ENCODE measurements at places on chromosomes 2 and 18. TPM values are rescaled to one million over a fixed set of nuclear protein-coding genes. Genes with fewer than 3 reads are reported as not detected.

Gene GAREM1
- total RNA-seq: not detected

- H3K27ac ChIP-seq: no peak overlapping the region
- no peak overlapping the region for H3K4me3 ChIP-seq
- H3K27me3 ChIP-seq: no peaks in the 10 kb centered on the region
These were observed 64.8 kb upstream of the PID1 start for GRCh38 chr2:229335877-229336346.

DNA sequence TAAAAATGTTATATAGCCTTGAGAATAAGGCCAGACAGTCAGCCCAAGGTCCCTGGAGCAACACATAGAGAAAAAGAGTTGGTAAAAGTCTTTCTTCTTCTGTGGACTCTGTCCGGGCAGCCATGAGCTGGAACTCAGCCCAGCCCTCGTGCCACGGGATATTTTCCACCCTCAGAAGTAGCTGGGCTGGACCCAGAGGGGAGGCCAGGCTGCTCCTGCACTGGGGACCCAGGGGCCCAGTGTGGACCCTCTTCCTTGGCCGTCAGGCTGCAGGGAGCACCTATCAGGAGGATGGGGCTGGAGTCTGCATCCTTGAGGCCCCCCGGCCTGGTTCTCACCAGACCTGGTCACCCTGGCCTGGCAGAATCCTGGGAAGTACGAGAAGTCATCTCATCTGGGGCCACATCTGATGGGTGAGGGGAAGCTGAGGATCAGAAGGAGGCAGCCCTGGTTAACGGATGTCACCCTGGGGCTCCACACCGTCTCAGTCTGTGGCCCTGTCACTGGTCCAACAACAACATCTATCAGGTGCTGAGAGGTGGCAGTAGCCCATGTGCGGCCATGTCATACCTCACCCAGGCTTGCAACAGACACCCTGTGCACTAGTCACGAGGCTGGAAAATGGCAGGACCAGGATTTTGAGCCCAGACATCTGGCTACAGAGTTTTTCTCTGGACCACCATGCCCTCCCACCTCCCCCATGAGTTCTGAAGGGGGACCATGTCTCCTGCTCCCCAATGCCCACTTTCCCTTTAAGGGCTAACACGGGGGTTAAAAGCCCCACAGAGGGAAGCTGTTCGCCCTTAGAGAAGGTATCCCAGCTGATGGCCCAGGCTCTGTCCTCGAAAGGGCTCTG, 33.0 kb downstream of the SDC1 start:
- H3K27me3 ChIP-seq: no peaks in the 10 kb centered on the region
- H3K4me3 ChIP-seq: no peak overlapping the region

Gene FMNL2
- total RNA-seq: 14.3 TPM

- H3K4me3 ChIP-seq: no peak overlapping the region
- no peak for DNase-seq
- H3K27ac ChIP-seq: no peak overlapping the region
- H3K27me3 ChIP-seq: peaks cover 4% of the 10 kb centered on the region
- H3K4me1 ChIP-seq: no peaks in the 10 kb centered on the region
These were observed 240.9 kb downstream of the RNF152 start for GRCh38 chr18:61651880-61652268.

Gene DCC
- total RNA-seq: not detected

Gene DSG3
- total RNA-seq: not detected

- no peaks in the 10 kb centered on the region for H3K36me3 ChIP-seq
- H3K27ac ChIP-seq: no peak overlapping the region
- no peak overlapping the region for H3K4me3 ChIP-seq
- no peaks in the 10 kb centered on the region for H3K4me1 ChIP-seq
- no peak for DNase-seq
- no peaks in the 10 kb centered on the region for H3K27me3 ChIP-seq
These were observed 50.6 kb downstream of the PXDN start for GRCh38 chr2:1693723-1694122.

DNA sequence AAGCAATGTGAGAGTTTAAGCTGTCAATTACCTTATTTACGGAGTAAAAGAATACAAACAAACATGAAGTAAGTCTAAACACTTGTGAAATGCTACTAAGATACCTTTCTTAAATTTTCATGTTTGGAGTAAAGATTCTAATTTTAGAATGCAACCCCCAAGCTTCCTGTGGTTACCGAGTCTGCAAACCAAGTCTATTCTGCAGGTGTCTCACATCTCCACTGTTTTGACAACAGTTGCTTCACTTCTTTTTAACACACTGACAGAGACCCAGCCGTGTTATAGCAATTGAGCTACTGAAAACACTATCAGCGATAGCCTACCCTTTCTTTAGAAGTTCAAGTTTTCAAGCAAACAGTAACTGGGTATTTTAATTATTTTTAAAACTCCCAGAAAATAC, 608.3 kb downstream of the ERBB4 start:
- no peaks in the 10 kb centered on the region for H3K27me3 ChIP-seq
- DNase-seq: no peak
- no peak overlapping the region for H3K27ac ChIP-seq
- no peaks in the 10 kb centered on the region for H3K36me3 ChIP-seq
- no peaks in the 10 kb centered on the region for H3K4me1 ChIP-seq

Gene MYCN
- total RNA-seq: not detected

Measured in activated T-helper 2 cell treated with anti-CD3 and anti-CD28 coated beads, Interferon-gamma antibody, Interleukin-2, Interleukin-4, amounts not matched to agents 10 μg/mL and 5 μg/mL and 100 μg/mL, durations not matched to agents 14 hours and 24 hours and 36 hours (primary cell).